ENCODE measurements at places on chromosomes 11 and 22.
A peak's percentile ranks its signal among the peaks of the same experiment; 100 is the strongest.

GRCh38 chr11:66841861-66842260, 1.4 kb upstream of the RCE1 start:
- peak; percentile 43 for DNase-seq

DNA sequence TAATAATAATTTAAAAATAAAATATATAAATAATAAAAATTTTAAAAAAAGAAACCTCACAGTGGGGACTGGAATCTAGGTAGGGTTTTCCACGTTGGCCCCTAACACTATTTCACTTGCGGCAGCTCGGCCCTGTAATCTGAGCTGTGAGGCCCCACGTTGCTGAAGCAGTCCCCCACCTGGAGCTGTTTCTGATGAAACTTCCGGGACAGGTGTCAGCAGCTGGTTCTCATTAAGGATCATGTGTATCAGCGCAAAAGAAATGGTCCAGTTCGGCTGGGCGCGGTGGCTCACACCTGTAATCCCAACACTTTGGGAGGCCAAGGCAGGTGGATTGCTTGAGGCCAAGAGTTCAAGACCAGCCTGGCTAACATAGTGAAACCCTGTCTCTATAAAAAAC, 17.3 kb downstream of the RHOD start:
- no peak for DNase-seq

- no peak for DNase-seq
Measured at GRCh38 chr11:126387857-126388256, 32.4 kb downstream of the ST3GAL4 start.

DNA sequence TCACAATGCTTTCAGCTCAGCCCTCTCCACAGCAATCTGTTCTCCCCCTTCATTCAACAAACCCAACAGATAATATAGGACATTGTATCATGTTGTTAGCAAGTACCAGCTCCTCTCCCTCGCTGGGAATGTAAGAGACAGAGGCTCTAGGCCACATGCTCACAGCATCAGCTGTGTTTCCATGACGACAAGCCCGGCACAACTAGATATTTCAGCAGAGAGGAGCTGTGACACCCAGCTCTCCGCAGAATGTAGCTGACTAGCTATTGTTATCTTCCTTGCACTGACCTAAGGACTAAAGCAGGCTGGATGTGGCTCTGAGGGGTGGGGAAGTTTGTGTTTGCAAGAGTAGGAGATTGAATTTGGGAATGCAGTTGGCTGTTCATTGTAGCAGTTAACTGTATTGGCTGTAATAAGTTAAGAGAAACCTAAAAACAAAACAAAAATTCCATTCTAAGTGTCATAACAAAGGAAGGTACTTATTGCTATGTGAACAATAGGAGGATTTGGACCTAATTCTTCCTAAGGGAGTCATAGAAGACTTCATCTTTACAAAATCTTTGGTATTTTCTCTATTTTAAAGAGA, 28.0 kb upstream of the RRAS2 start:
- DNase-seq = peak; percentile 72

DNA sequence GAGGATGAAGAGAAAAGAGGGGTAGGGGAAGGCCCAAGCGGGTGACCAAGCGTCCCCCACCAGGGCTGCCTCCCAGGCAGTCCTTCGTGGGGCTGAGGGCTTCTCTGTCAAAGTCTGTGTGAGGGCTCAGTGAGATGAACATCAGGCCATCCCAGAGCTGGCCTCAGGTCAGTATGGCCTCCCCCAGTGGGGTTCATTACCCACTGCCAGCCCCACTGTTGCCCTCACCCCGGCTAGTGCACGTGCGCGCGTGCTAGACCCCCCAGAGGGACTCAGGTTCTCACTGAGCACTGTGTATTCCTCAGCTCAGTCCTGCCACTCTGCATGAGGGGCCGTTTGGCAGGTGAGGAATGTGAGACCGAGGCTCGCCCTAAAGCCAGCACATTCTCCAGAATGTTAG, 3.3 kb downstream of the KDELR3 start:
- DNase-seq = peak; percentile 42

DNA sequence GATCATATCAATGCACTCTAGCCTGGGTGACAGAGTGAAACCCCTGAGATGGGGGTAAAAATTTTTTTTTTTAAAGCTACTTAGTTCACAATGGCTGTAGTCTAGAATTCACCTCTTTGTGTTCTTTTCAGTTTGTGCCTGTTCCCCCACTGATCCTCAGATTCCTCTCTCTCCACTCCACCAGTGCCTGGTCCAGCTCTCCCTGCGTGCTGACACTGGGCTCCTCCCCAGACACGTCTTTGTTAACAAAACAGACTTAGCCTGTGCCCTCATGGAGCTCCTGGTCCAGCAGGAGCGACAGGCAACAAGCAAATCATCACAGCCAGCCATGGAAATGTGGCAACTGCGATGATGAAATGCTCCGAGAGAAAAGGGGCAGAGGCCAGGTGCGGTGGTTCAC, 34.0 kb downstream of the IFT27 start:
- peak; percentile 16 for DNase-seq

DNA sequence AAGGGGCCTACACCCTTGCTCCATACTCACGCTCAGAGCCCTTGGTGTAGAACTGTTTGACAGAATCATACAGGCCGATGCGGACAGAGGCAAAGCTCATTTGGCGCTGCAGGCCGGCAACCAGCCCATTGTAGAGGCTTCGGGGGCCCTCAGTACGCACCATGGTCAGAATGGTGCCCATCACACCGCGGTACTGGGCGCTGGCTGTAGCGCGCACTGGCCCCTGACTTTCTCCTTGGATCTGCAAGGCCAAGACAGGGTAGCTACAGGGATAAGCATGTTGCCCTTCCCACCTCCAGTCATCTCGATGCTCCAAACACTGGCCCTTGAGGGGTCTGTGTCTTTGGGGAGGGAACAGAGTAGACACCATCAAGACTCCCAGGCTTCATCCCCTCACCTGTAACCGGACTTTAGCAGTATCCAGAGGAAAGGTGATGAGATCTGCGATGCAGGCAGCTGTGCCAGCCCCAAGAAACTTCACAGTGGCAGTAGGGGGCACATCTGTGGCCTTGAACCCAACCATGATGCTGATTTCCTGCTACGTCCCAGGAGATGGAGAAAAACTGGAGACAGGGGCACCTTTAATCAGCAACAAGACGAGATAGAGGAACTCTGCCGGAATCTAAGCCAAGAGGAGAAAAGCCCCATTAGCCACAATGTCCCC, 4.7 kb downstream of the UCP2 start:
- DNase-seq = no peak

DNA sequence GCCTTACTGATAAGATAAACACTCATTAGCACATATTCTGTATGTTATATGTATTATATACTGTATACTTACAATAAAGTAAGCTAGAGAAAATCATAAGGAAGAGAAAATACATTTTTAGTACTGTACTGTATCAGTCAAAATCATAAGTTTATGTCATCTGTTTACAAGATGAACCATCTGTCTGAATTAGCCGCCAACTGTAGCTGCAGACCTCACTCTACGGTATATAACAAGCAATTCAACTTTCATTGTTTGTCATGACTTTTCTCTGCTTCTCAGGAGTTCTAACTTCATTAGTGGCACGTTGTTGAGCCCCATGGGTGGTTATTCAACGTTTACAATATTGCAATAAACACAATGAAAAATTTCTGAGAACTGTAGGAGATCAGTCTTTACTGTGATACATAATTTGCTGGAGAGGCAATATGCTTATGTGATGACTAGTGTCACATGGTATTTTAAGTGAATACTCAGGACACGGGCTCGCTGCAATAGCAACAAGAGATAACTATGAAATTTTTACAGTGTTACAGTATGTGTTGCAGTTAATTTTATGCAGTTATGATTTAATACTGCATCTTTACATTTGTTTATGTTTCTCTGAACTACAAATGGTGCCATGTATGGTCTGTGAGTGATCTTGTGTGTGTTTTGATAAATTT, 132.2 kb upstream of the CTSC start:
- no peak for DNase-seq

DNA sequence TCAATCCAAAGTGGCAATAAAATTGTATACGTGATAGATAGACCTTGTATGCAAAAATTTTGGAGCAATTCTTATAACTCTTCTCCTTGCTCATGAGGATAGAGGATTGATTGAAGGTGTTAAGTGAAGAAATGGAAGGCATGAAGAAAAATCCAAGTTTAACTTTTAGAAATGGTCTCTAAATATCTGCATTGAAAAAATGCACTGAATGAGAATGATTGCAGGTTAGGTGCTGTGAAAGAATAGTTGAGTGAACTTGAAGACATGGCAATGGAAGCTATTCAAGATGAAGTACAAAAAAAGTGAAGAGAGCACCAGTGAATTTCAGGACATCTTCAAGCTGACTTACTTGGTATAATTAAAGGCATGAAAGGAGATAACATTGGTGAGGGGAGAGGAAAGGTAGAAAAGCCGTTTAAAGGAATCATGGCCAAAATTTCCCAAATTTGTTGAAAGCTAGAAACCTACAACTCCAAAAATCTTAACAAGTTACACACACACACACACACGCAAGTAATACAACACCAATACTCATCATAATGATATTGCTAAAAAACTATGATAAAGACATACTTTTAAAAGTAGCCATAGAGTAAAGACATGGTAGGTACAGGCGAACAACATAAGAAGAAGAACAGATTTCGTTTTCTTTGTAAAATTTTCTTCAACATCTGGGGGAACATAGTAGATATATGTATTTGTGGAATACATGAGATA, 96.3 kb downstream of the GGTLC2 start:
- DNase-seq = no peak

DNA sequence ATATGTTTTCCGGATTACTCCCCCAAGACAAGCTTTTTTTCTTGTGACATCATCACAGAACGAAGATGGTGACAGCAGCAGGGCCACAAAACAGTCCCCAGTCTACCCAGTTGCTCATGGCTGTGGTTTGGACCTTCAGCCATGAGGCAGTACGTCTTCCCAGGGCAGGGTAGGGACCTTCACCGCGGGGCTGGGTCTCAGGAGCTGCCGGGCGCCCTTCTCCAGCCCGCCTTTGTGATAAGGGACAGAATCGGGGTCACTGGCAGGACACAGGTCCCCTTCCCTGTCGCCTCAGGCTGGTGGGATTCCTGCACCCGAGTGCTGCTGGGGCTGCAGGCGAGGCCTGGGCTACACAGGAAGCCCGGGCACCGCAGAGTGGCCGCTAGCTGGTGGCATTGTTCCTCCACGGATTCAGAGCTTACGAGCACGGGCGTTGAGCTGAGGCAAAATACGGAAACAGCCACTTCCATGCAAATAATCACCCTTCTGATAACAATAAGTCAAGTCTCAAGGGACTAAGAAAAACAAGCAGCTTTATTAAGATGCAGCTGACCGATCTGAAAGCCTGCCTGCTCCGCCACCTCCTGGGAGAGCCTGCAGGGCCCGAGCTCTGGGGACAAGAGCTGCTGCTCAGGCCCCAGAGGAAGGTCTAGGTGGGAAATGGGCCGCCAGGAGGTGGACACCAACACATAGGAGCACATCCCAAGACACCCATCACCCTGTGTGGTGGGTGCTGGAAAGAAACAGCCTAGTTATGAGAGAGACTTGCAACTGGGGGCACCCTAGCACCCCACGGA, 12.3 kb downstream of the TBX1 start:
- DNase-seq = no peak

DNA sequence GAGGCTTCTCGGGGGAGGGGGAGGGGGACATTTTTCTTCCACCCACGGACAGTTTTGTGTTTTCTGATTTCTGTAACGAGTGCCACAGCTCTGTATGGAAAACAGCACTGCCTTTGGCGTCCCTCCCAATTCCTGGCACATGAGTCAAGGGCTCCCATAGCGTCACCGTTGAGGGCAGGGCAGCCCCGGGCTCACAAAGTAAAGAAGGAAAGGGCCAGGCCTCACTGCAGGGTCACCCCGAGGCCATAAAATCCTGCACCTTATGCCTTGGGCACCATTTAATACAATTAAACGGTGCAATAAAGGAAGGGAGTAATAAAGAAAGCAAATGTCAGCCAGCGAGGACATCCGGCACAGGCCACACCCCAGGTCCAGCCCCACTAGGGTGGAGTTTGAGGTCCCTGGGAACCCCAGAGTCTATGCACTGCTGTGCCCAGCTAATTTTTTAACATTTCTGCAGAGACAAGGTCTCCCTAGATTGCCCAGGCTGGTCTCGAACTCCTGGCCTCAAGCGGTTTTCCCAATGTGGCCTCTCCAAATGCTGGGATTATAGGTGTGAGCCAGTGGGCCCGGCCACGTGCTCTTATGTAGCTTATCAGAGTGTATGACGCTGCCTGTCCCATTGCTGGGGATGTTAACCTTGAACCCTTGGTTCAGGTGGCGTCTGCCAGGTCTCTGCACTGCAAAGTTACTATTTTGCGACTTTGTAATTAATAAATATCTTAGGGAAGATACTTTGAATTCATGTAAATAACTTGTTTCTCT, 13.6 kb upstream of the MUC2 start:
- DNase-seq = no peak

DNA sequence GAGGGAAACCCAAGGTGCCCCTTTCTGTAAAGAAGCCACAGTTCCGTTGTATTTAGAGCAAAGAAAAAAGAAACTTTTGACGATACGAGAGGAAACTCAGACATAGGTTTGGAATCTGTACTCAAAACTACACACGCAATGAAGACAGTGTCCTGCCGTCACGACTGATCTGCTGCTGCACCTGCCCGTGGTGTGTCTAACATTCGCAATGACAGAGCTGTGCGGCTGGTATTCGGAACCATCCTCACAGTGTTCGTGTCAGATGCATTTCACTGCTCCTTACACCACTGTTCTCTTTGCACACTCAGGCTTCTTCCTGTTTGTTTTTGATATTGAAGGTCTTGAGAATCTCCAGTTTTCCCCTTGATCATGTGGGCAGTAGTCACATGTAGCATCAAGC, 84.8 kb downstream of the RTL6 start:
- DNase-seq = peak; percentile 31

GRCh38 chr11:32002311-32002710, 88.6 kb upstream of the RCN1 start:
- DNase-seq = no peak
